Fibroblast of skin of right biceps (primary cell): ENCODE measurements at places on chromosomes 12 and 14.
A peak's percentile ranks its signal among the peaks of the same experiment; 100 is the strongest.

- DNase-seq = no peak
These were observed 8.2 kb upstream of the BCL11B start for GRCh38 chr14:99280066-99280731.

- no peak for DNase-seq
These were observed 325.7 kb downstream of the ADGRD1 start for GRCh38 chr12:131279281-131279921.

- peak; percentile 8 for DNase-seq
These were observed 3.2 kb downstream of the OR4K2 start for GRCh38 chr14:19878029-19878642.

DNA sequence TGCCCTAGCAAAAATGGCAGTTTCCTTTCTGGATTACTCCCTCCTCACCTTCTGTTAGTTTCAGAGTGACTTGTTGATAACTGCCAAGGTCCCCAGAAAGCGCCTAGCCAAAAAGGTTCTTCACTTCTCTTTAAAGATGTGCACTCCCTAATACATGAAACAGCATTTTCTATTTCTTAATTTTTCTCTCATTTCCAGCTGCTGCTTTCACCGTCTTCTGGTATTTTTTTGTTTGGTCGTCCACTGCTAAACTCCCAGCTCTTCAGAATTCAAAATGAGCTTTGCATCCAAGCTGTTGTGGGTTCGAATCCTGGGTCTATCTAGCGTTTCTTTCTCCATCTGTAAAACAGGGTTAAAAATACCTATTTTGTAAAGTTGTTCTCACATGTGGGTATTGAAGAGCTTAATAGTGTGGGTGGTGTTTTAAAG lies 397 bp upstream of the BORCS5 start:
- no peak for DNase-seq

DNA sequence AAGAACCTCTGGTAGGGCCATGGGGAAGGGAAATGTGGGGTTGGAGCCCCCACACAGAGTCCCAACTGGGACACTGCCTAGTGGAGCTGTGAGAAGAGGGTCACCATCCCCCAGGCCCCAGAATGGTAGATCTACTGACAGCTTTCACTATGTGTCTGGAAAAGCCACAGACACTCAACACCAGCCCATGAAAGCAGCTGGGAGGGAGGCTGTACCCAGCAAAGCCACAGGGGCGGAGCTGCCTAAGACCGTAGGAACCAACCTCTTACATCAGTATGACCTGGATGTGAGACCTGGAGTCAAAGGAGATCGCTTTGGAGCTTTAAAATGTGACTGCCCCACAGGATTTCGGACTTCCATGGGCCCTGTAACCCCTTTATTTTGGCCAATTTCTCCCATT lies 97.8 kb downstream of the HMGA2 start:
- no peak for DNase-seq

DNA sequence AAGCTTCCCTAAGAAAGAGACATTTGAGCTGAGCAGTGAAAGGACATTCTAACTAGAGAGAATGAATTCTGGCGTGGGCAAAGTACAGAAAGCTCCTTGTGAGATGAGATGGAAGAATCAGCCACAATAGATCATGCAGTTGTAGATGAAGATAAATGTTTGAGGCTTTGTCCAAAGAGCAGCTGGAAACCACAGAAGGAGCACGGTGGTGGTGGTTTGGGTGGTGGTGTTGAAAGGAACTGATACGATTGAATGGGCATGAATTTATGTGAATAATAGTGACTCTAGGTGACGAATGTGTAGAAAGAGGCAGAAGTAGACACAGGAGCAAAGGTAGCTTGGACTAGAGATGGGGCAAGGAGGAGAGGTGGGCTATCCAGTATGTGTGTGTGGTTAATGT lies 260.5 kb upstream of the TMTC1 start:
- no peak for DNase-seq

- DNase-seq = no peak
These were observed 58.2 kb downstream of the CRACR2A start for GRCh38 chr12:3694673-3695072.

DNA sequence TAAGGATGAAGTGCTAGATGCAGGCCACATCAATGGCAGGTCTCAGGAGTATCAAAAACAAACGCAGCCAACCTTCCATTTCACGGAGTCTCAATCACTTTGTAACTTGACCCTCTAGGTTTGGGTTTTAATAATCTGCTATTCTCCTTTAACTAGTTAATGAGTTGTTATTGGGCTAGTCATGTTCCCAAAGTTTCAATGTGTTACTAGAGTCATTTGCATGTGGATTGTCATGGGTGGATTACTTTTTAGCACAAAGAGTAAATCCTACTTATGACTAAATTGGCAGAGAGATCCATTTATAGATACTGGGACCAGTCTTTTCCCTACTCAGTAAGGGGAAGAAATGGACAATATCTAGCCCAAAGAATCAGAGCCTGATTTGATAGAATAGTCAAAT lies 151.0 kb downstream of the BCAT1 start:
- DNase-seq = no peak

GRCh38 chr14:70664698-70665447 lies 23.2 kb downstream of the TTC9 start:
- DNase-seq = no peak

DNA sequence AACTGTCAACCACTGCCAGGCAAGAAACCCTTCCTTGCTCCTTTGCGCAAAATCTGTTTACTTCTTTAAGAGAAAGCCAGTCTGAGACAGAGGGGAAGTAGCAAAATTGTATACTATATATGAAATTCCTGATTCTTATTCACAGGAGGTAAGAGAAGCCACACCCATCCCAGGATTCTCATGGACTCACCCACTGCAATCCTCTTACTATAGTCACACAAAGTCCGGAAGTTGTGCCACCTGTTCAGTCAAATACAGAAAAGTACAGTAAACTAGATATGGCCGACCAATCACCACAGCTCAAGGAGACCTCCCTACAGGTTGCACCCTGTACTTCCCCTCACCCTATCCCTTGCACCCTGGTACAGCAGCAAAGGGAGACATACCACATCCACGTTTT lies 2.9 kb downstream of the PRMT5 start:
- no peak for DNase-seq

DNA sequence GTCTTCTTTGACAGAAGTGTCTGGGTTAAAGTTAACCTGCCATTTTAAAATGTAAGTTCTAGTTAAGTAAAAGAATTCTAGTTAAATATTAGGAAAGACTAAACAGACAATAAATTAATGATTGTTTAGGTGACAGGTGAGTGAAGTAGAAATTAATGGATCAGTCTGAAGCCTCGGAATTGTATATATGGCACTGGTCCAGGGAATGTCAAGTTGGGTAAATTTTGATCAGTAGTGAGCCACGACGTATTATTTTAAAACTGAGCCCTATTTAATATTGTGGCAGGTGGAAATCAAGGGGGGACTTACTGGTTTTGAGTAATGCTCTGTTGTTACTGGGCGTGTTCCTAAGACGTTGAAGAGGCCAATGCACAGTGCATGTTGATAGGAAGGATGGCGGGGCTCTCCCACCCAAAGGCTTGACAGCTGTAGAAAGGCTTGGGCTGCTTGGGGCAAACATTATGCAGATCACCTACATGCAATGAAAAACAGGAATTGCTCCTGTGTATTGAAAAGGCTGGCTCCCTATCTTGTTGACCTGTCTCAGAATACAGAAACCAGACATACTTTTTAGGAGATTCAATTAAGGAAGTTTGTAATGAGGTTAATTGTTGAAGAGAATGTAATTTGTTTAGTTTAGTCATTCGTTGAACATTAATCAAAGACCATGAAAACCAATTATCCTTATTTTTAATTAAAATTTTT lies 5.9 kb upstream of the PPFIBP1 start:
- no peak for DNase-seq

DNA sequence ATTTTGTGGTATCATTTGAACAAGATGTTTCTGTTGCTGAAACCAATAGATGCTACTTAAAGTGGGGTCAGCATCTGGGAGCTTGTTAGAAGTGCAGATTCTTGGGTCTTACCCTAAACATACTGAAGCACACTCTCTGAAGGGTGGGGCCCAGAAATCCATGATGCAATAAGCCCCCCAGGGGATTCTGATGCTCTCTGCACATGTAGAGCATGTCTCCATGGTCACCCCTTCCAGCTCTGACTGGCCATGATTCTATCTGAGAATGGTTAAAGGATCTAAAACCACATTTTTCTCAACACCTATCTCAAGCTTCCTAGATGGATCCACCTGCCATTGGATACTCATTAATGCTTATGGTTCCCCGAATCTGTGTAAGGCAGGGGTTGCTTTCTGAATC lies 20.4 kb downstream of the JDP2 start:
- no peak for DNase-seq

GRCh38 chr14:23352506-23353432 lies at the start of gene SLC22A17:
Gene SLC22A17, minus strand, starts transcription at chr14:23352887.
- DNase-seq = peak; percentile 92

DNA sequence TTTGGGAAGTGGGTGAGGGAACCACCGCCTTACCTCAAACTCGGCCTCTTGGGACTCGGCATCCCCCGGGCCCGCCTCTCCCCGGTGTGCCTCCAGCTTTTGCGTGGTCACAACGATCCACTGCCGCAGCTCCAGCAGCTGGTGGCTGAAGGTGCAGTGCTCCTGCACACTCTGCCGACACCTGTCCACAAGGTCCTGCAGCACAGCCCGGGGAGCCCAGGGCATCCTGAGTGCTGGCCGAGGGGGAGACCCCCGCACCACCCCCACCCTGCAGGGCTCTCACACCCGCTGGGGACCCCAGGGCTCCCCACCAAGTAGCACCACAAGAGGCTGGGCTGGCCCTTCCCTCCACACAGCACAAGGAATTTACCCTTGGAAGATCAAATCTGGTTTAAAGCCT lies 76.6 kb downstream of the SYNE3 start:
- DNase-seq = no peak

GRCh38 chr12:87820524-87821202 lies 208.5 kb downstream of the C12orf50 start:
- DNase-seq = peak; percentile 53

DNA sequence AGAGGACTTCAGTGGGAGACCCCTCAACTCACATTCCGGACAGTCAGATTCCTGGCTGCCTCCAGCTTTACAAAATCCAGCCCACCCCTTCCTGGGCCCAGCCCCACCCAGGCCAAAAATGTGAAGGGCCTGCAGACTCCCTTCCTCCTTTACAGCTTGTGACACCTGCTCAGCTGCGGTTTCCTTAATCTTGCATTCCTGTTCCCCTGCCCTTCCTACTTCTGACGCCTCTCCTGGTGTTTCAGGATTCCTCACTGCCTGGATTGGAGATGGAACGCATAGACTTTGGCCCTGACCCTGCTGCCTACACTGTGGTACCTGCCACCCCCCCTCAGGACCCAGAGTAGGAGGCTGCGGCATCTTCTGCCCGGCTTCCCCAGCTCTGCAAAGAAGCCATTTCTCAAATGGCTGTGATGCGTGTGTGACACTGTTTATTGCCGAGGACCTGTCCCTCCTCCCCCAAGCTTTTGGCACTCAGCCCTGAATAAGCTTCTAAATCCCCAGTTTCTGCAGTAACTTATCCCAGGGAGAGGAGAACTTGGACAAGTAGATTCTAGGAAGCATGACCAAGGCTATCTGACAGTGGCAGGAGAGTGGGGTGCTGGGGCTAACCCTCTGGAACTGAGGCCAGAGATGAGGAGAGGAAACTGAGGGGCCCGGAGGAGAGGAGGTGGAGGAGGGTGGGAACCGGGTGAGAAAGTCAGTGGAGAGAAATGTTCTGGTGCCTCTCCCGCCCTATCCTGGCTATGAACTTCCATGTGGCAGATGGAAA lies 24.9 kb upstream of the BCDIN3D start:
- DNase-seq = no peak

DNA sequence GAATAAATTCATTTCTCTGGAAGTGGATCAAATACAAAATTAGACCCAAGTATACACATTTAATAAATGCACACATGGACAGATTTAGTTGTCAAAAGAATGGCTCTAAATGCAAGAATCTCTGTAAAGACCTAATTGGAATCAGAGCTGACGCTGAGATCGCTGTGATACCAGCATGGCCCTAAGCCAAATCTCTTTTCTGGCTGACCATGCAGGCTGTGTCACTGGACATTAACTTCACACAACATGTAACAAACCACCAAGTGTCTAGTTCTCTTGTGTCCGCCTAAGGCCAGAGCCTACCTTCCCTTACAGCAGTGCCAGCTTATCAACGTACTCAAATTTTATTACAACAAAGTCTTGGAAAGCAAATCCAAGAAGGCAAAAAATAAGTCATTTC lies 127.5 kb downstream of the MED13L start:
- no peak for DNase-seq

DNA sequence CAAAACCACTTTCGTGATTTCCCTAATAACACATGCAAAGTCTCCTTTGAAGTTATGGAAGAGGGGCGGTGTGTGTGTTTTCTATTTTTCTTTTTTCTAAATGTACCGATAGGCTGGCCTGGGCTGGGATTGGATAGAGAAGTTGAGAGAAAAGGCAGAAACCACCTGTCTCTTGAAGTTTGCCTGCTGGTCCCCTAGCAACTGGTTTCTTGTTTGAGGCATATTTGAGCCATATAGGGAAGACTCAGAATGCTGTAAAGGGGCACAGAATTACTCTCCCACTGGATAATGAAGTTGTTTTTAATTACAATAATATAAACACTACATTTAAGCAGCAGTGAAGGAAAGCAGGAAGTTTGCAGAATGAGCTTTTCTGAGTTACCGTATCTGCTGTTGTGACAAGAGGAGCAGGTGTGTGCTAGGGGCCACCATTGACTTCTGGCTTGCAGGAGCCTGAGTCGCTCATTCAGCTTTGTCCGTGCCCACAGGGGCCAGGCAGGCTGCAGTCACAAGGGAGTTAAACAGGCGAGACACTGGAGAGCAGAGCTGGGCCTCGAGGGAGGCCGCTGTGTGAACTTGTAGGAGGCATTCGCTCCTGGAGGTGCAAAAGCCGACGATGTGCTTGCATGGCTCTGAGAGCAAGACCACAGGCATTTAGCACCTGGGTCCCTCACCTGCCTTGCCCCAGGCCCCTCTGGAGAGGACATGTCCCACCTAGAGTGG lies 173.8 kb upstream of the RGS6 start:
- no peak for DNase-seq

DNA sequence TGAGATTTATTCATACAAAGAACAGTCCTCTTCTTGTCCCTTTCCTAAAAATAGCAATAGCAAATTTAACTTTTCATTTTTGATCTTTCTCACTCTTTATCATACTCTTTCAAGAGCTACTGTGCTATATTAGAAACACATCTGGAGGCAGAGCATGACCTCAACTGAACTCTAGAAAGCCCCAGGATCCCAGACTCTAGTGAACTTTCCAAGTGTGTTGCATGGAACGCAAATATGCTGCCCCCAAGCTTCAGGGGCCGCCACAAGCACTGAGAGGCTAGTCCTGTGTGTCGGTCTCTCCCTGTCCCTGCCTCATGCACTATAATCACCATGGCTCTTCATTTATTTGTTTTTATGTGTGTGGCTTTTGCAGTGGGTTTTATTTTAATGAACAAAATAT lies 38.7 kb upstream of the ZNF641 start:
- no peak for DNase-seq

GRCh38 chr14:28407031-28407825 lies 359.4 kb upstream of the FOXG1 start:
- no peak for DNase-seq
